ENCODE measurements at places on chromosomes 12 and 14.

DNA sequence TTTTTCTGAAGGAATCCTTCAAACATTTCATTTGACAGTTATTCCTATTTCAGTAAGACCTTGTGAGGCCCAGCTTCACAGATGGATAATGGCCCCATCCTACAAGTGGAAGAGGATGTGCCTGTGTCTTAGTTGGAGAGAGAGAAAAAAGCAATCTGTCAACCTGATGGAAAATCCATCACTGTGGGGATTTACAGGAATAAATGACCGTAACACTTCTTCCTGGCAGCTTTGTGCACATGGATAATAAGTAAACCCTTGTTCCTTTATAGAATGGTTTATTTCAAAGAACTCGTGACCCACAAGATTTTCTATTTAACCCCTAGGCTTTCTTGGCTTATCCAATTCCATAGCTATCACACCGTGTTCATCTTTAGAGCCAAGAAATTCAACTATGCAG is 121.4 kb upstream of the PCED1B start:
- DNase-seq, result no peak

DNA sequence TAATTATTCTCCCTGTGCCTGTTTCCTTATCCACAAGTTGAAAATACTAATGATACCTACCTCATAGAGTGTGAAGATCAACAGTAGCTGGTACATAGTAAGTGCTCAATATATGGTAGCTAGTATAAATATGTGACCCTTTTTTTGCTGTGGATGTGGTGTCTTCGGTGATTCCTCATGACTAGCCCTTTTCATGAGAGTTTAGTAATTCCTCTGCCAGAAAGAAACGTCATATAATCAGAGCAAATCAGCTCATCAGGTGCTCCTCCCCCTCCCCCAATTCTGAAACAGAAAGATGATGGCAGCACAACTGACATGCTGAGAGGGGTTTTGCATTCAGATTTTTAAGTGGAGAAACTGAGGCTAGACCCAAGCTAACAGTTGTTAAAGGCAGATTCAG is 210.8 kb downstream of the SLC41A2 start:
- no peak for DNase-seq

GRCh38 chr14:34199585-34199984 is 248.7 kb upstream of the EGLN3 start:
- DNase-seq, result no peak

GRCh38 chr14:102696856-102697495 is 80.3 kb upstream of the TRAF3 start:
- DNase-seq, result no peak

GRCh38 chr12:2043054-2043453 is 9.7 kb upstream of the CACNA1C start:
- no peak for DNase-seq

DNA sequence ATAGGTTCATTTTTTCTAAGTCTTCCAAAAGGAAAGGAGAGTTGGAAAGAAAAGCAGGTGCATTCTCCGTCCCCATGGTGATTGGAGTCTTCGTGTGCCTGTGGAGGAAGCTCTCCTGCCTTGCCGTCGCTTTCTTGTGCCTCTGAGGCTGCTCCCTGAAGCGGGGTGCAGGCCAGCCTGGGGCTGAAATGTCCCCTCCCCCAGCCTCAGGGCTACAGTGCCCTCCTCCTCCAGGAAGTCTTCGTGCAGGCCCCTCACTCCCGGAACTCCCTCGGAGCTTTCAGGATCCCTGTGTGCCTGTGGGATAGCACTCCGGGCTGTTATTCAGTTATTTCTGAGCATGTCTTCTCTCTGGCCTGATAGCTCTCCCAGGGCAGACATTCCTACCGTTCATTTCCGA is 569.2 kb downstream of the VRK1 start:
- no peak for DNase-seq

GRCh38 chr14:38250331-38250730 is 5.6 kb downstream of the CLEC14A start:
- DNase-seq, result no peak

- DNase-seq, result no peak
Measured at GRCh38 chr14:90648421-90648820, 167.8 kb downstream of the TTC7B start.

Measured in activated CD4-positive, alpha-beta T cell treated with anti-CD3 and anti-CD28 coated beads, Interleukin-2, amount 50 U/mL, for 4 hours (primary cell).